HFFc6 (cell line): ENCODE measurements at places on chromosomes 5 and 9.

GRCh38 chr5:3852161-3852916 lies 256.7 kb downstream of the IRX1 start:
- no peak for DNase-seq
- H3K27ac ChIP-seq, result no peak overlapping the region
- no peaks in the 10 kb centered on the region for H3K36me3 ChIP-seq
- no peak overlapping the region for H3K4me3 ChIP-seq
- no peaks in the 10 kb centered on the region for H3K4me1 ChIP-seq
- H3K27me3 ChIP-seq, result no peaks in the 10 kb centered on the region

GRCh38 chr5:134517553-134517952 lies 7.9 kb upstream of the JADE2 start:
- DNase-seq, result no peak
- peaks cover 13% of the 10 kb centered on the region for H3K27me3 ChIP-seq
- H3K36me3 ChIP-seq, result no peaks in the 10 kb centered on the region
- no peak overlapping the region for H3K27ac ChIP-seq
- H3K4me3 ChIP-seq, result no peak overlapping the region

- peaks cover 18% of the 10 kb centered on the region for H3K4me1 ChIP-seq
- no peak for DNase-seq
- H3K4me3 ChIP-seq, result no peak overlapping the region
- H3K36me3 ChIP-seq, result no peaks in the 10 kb centered on the region
Observed at GRCh38 chr5:141879941-141880738, 1.9 kb upstream of the PCDH1 start.

GRCh38 chr9:123718188-123718587 lies 211.7 kb downstream of the DENND1A start:
- no peaks in the 10 kb centered on the region; the same call in 1 of the 2 replicates for H3K27me3 ChIP-seq
- H3K27ac ChIP-seq, result no peak overlapping the region
- DNase-seq, result no peak
- no peak overlapping the region for H3K4me3 ChIP-seq
- peaks cover 26% of the 10 kb centered on the region for H3K36me3 ChIP-seq
- H3K4me1 ChIP-seq, result no peaks in the 10 kb centered on the region

- H3K4me1 ChIP-seq, result no peaks in the 10 kb centered on the region
- no peak for DNase-seq
- H3K27me3 ChIP-seq, result peaks cover 1% of the 10 kb centered on the region; the same call in 1 of the 2 replicates
- no peak overlapping the region for H3K4me3 ChIP-seq
- H3K27ac ChIP-seq, result no peak overlapping the region
Observed at GRCh38 chr5:131019111-131019510, 145.9 kb downstream of the HINT1 start.

DNA sequence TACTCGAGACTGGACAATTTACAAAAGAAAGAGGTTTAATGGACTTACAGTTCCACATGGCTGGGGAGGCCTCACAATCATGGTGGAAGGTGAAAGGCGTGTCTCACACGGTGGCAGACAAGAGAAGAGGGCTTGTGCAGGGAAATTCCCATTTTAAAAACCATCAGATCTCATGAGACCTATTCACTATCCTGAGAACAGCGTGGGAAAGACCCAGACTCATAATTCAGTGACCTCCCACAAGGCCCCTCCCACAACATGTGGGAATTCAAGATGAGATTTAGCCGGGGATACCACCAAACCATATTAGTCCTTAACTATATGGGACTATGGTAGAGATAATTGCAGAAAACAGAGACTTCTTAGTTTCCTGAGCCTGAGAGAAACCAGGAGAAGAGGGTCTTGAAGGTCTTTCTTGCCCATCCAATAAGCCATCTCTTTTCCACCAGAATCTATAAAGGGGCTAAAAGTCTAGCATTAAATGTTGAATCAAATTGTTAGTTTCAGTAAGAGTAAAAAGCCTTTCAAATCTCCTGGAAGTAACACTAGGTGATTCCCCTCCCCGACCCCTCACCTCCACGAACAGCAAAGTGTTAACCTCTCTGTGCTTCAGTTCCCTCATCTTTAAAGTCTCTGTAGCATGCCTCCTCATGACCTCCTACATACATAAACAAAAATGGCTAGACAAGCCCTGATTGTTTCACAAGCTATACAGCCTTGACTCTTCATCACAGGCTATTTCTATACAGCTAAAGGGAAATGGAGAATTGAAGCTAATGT lies 259.1 kb downstream of the TMEM167A start:
- no peaks in the 10 kb centered on the region for H3K4me1 ChIP-seq
- H3K36me3 ChIP-seq, result no peaks in the 10 kb centered on the region
- no peak overlapping the region for H3K27ac ChIP-seq
- no peaks in the 10 kb centered on the region for H3K27me3 ChIP-seq
